ENCODE measurements at places on chromosomes 1 and 21.
A peak's percentile ranks its signal among the peaks of the same experiment; 100 is the strongest.

- DNase-seq = no peak
Observed at GRCh38 chr1:147736883-147737282, 23.5 kb downstream of the GJA5 start.

- peak; percentile 1 for DNase-seq
Observed at GRCh38 chr1:46806196-46807020, 7.6 kb downstream of the CYP4B1 start.

DNA sequence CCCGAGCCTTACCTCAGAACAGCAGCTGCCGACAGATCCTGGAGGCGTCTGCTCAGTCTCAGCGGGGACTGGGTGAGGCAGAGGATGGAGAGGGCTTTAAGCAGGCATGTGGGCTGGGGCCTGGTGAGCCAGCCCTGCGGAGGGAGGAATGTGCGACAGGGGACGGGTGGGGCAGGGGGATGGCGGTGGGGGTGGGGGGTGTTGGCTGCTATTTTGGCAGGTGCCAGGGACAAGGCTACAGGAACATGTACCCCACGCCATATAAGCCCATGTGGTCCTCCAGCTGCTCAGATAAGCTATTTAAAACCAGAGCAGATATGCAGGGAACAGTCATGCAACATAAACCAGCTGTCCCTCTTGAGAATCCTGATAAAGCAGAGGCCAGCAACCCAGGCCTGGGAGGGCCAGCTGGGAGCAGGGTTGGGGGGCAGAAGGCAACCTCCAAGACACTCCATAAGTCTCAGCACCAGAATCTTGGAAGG, at the start of gene TNNT2:
Gene TNNT2, minus strand, starts transcription at position 70 of the 482 bp plus-strand sequence. CDS start 4,426 bp downstream, outside the sequence.
- no peak for DNase-seq

DNA sequence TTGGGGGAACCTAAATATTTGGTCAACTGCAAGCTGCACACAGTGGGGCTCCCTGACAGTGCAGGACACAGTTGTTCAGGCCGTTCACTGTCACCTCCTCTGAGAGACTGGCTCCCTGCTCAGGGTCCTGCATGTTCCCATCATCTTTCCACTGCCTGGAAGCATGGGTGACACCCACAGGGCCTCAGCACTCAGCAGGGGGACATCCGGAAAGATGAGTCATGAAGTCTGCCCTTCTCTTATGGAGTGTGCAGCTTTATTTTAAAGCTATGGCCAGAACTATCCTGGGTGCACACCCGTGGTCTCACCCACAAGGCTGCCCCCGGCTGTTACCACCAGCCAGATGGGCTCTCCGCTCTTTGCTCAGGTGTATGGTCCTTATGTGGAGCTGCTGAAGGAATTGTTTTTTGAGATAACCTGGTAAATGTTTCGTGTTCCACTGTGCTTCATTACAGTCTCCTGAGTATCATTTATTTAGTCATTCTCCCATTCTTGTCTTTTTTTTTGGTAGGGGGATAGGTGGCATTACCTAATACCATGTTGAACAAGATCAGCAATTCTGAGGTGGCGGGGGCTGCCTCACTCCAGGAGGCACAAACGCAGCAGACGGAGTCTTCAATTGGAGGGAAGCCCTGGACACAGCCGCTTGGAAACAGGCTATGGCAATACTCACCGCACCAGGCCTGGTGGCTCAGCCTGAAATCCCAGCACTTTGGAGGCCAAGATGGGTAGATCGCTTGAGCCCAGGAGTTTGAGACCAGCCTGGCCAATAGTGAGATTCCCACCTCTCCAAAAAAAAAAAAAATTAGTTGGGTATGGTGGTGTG, 14.3 kb downstream of the TRIM11 start:
- no peak for DNase-seq

DNA sequence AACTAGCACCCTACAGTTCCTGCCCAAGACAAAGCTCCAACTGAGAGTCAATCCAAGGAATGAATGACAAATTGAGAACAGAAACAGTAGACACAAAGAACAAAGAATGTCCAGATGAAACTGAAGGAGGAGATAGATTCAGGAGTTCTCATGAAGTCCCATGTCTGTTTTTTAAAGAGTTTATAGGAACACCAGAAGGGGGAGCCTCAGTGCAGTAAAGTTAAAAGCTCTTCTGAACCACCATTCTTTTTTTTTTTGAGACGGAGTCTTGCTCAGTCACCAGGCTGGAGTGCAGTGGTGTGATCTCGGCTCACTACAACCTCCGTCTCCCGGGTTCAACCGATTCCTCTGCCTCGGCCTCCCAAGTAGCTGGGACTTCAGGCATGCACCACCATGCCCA, 323.6 kb downstream of the MRPL39 start:
- peak; percentile 70 for DNase-seq

DNA sequence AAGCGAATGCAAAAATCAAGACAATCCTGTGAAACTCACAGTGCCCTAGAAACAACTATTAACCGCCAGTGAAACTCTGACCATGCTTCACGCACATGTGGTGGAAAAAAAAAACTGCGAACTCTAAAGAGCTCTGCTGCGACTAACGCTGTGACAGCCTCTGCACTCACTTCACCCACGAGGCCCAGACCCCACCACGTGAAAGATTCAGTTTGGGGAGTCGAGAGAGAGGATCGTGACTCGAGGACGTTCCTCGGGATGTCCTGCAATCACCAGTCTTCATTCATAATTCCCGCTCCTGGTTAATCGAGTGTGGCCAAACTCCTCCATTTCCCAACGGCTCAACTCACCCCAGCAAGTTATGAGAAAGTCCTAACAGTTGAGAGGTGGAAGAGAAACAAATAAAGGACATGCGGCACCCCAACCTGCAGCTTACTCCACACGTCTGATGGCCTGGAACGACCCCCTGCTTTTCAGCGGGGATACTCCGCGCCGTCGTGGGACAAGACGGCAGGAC, 1.1 kb downstream of the SERBP1 start:
- peak; percentile 24 for DNase-seq

GRCh38 chr1:41724248-41724647, 194.5 kb downstream of the HIVEP3 start:
- DNase-seq = peak; percentile 30

GRCh38 chr1:95116580-95117206, 462 bp upstream of the TLCD4 start:
- DNase-seq = peak; percentile 30

DNA sequence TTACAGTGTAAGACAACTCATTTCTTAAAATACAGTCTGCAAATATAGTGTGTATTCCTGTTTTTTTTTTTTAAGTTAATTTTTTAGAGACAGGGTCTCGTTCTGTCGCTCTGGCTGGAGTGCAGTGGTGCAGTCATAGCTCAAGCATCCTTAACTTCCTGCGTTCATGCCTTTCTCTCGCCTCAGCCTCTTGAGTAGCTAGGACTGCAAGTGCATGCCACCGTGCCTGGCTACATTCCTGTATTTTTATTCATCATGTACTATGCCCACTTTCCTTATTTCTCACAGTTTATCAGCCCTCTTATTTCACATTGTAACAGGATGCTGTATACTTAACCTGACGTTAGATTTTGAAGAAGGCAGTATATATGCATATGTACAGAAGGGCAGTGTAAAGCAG, 26.7 kb downstream of the MIER1 start:
- DNase-seq = peak; percentile 78

DNA sequence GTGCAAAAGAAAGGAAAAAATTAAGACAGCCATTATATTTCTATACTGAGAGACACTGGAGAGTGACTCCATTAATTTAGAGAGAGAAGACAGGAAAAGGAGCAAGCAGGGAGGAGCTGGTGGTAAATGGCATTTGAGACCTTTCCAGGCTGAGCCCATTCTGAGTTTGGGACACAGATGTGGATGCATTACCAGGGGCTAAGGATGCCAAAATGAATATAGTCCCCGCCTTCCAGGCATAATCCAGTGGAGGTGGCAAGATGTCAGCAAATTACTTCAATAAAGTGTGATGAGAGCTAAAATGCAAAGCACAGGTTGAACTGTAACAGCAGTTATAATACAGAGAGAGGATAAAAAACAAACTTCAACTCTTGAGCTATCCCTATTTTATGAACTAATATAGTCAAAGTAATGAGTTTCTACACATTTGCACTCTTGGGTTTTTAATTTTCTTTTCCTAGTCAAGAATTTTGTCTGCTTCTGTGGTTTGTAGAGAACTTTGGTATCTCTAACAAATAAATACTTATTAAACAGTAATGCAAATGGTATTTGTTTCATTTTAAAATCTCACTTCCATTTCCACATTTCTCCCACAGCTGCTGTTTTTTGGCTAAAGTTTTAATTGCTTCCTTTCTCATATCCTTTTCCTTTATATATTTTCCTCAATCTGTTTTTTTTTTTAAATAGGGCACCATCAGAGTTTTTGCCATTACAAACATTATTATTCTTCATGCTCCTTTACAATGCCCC, 228.2 kb upstream of the KCNK2 start:
- no peak for DNase-seq

GRCh38 chr1:217077426-217077825, 354.2 kb upstream of the ESRRG start:
- no peak for DNase-seq

DNA sequence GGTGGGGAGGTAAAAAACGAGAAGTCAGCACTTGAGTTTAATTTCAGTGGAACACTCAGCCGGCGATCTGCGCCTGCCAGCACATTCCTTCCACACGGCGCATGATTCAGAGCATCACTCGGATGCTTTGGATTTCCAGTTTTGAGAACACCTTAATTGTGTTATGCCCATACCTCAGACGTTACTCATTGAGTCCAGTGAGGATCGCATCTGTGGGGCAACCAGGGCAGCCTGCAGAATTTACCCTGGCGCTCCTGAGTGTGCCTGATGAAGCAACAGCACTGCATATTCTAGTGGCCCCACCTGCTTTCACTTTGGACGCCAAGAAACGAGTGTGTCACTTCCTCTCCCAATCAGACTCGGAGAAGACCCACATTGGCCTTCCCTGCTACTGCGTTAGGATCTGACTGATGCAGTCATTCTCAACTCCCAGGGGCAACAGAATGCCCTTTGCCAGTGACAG, 19.9 kb downstream of the FAM89A start:
- DNase-seq = peak; percentile 31

- no peak for DNase-seq
Observed at GRCh38 chr1:103142461-103142860, 34.1 kb upstream of the COL11A1 start.

DNA sequence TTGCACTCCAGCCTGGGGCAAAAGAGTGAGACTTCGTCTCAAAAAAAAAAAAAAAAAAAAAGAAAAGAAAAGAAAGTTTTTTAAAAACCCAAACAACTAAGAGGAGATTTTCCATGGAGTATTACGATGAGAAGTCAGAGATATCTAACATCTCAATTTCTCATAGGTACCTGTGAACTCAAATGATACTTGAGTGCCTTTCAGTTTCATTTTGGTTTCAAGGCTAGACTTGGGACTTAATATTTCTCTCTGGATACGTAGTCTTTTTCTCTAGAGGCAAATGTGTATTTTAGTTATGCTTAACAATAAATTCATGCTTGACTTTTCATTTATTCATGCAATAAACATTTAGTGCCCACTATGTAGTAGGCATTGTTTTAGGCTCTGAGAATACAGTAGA, 15.0 kb downstream of the ZYG11B start:
- no peak for DNase-seq

DNA sequence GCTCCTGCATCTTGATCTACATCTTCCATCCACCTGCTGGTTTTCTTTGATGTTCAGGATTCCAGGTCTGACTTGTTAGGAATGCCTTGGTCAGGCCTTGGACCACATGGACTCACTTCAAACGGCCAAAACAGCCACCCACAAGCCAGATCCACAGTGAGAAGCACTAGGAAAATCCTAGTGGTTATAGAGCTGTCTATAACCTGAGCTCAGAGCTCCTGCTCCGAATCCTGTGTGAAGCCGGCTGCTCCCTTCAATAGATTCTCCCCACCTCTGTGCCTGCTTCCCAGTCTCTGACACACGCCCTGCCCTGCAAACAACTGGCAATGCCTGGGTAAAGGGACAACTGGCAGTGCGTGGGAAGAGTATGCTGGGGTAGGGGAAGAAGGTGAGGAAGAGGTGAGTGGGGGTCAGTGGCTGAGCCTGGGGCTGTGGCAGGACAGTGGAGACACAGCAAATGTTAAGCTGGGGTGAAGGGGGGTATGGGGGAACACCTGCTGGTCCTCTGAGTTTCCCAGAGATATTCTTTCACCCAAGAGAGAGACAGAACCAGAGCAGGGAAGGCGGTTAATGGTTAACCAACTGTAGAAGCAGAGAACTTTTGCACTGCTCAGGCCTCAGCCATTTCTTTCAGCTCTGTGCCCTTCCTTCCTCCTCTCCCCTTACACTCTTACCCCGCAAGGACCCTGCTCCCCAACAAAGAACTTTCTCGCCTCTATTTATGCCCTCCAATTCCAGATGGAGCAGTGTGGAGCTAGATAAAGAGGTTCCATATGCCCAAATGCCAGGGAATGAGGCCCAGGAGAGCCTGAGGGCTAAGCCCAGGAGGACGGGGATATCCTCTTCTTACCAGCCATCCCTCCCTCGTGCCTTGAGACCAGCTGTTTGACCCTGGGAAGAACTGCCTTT, 4.5 kb downstream of the PLXNA2 start:
- DNase-seq = no peak

- peak; percentile 72 for DNase-seq
Observed at GRCh38 chr1:38026592-38027200, 14.2 kb downstream of the UTP11 start.

- DNase-seq = no peak
Observed at GRCh38 chr1:235339746-235340145, 11.4 kb downstream of the GGPS1 start.

DNA sequence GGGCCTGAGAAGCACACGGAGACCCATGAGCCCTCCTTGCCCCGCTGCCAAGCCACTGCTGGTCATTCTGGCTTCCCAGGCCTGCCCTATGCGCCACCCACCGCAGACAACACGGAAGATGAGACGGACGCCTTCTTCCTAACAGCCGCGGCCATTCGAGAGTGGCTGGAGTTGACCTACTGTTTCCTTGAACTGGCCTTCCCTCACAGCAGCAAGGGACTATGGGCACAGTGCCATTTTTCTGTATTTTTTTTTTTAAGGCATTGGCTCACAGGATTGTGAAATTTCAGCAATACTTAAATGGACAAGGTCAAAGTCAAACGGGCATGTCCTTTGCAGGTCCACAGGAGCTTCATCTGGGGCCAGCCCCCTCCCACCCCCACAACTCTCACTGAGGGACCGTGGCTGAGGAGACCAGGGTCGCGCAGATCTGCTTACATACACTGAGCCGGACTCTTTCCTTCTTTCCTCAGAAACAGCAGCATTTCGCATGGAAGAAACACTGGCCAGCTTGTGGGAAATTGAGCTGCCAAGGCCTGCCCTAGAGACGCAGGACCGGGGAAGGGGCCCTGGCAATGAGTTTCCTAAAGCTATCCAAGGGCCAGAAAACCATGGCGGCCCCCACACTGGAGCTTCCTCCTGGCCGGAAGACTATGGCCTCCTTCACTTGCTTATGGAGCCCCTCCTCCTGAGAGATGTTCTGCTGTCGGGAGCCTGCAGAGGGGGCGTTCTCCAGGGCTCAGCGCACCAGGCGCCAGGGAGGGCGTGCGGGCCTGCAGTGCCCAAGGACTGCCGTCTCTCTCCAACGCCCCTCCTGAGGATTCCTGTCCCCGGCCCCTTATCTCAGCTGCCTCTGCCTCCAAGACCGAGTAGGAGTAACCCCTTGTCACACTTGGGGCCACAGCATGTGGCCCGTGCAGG, 98.9 kb downstream of the PGBD5 start:
- peak; percentile 46 for DNase-seq

- DNase-seq = no peak
Observed at GRCh38 chr1:225713281-225713680, 60.4 kb upstream of the ENAH start.

- no peak for DNase-seq
Observed at GRCh38 chr1:212228076-212228475, 57.1 kb upstream of the PPP2R5A start.

GRCh38 chr21:20443558-20444155, 554.6 kb upstream of the NCAM2 start:
- no peak for DNase-seq

Data from fibroblast of pulmonary artery (primary cell).